MM.1S (cell line): ENCODE measurements at places on chromosomes 2 and 18.

- DNase-seq = no peak
These were observed 22.2 kb downstream of the BIN1 start for GRCh38 chr2:127084611-127085316.

GRCh38 chr2:64586883-64587481 lies 62.9 kb downstream of the AFTPH start:
- peak; percentile 73 for DNase-seq

GRCh38 chr2:239625971-239626734 lies 225.3 kb upstream of the HDAC4 start:
- no peak for DNase-seq

DNA sequence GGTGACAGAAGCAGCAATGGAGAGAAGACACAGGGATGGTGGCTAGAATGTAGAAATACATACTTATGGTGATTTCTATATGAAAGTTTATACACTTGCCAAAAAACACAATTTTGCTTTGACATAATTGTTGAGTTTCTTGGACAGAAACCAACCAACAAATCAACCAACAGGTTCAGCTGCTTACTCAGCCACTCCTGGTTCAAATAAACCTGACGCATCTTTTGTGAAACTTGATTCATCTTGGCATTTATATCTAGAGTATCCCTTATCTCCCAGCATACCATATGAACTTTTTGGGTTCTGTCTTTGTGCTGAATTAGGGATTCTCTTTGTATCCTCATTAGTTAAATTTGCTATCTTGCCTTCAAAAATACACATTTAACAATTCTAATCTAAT lies 54.1 kb upstream of the ERBB4 start:
- DNase-seq = no peak

DNA sequence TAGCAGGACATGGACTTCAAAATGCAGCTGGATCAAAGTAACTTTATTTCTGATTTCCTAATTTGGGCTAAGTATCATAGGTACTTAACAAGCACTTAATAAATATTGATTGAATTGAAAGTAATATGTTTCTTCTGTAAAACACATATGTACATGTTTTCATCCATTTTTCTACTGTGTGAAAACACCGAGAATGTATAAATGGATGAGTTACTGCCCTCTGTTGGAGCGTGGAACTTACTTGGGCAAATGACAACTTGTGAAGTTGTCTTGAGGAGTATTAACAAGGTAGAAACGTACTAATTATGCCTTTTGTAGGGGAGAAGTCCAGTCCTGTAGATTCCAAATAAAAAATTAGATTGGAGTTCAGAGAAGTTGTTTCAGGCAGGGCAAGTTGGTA lies 87.2 kb downstream of the PHLPP1 start:
- DNase-seq = no peak

DNA sequence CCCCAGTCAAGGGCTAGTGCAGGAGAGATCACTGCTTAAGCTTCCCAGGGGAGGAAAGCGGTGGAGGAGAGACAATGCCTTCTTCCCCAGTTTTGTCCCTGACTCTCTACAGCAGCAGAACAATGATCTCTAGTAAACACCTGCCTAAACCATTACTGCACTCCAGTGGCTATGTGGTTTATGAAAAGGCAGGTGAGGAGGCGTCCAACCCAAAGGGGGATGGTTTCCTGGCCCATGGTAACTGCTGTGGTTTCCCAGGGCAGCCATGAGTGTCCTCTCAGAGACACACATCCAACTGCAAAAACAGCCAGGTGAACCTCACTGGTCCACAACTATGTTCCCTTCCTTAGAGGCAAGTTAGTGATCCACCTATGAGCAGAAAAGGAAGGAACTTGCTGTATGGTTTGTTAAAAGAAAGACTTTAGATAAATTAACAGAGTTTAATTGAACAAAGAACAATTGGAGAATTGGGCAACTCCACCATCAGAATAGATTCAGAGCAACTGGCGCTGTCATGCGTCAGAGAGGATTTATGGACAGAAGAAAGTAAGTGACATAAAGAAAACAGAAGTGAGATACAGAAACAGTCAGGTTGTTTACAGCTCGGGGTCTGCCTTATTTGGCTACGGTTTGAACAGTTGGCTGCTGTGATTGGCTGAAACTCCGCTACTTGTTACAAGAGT lies 4.8 kb upstream of the TTC39C start:
- DNase-seq = peak; percentile 64

DNA sequence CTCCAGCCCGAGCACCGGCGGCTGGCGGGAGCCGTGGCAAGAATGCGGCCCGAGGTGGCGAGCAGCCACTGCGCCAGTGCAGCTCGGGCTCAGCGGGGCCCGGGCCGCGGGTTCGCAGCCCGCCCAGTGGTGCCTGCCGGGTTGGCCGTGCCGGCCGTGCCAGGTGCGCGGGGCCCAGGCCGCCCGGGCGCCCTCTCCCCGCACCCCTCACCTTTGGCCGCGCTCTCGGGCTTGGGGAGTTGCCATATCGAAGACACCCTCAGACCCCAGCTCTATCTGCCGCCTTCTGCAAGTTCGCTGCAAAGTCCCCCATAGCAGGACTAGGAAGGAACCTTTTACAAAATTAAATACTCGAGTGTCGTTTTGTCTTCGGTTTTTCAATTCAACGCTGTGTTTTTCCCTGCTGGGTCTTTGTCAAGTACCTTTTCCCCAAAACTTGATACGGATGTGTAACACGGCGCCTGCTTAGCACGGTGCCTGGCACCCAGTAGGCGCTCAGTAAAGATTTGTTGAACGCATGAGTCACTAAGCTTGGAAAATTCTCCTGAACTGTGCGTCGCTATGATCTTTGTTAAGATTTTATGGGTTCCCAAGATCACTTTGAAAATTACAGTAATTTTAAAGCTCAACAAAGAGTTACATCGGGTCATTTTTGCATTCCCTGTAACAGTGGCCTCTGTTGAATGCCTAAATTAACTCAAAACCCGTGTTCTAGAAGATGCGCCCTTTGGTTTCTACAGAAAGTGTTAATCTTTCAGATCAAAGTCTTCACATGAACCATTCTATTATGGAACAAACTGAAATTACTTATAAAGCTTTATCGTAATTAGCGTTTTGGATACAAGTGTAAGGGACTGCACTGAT lies 750 bp downstream of the STRADB start:
- peak; percentile 14 for DNase-seq

- no peak for DNase-seq
These were observed 24.4 kb downstream of the RPL37A start for GRCh38 chr2:216522892-216523502.

DNA sequence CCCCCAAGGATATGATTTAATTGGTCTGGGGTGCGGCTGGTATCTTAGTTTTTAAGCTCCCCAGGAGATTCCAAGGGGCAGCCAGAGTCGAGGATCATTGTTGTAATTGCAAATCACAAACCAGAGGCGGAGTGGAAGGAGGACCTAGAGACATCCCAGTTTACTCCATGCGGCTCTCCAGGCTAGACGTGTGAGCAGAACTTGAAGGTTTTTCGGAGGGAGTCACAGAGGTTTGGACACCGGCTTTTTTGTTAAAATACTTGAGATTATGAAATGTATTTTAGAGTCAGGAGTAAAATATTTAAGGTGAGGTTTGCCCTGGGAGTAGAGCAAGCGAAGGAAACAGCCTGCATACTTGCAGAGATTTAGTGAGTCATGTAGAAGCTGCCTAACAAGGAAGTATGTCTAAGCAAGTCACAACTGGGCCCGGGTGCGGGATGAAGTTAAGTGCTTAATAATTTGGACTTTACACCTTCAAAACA lies 39.5 kb downstream of the TGOLN2 start:
- DNase-seq = no peak

DNA sequence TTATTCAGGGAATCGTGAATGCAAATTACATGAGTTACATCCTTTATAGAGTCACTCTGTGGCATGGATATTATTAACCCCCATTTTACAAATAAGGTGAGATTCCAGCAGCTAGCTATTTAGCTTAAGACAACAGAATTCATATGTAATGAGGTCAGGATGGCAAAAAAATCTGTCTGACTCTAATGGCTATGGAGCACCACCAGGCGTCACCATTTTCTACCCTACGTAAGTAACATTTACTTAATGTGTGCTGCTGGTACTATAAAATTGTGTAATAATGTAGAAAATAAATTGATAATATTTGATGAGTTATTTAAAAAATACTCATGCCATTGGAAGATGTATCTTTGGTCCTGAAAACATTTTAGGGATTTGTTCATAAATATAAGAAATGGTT lies 2040.1 kb upstream of the LRRTM1 start:
- DNase-seq = no peak

DNA sequence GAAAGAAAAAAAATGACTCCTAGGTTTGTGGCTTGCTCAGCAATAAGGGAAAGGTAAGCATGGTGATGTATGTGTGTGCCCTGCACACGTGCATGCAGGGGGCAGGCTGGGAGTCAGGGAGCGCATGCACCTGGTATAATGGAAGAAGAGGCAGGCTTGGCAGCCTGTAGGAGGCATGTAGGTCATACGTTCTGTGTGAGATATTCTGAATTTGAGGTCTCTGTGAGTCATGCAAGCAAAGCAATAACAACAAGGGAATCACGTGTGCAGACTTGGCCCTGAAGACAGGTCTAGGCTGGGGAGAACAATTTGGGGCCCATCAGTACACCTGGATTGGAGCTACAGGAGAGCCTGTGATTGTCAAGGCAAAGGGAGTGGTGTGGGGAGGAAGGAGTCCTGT lies 94.5 kb upstream of the TTC39C start:
- DNase-seq = no peak

DNA sequence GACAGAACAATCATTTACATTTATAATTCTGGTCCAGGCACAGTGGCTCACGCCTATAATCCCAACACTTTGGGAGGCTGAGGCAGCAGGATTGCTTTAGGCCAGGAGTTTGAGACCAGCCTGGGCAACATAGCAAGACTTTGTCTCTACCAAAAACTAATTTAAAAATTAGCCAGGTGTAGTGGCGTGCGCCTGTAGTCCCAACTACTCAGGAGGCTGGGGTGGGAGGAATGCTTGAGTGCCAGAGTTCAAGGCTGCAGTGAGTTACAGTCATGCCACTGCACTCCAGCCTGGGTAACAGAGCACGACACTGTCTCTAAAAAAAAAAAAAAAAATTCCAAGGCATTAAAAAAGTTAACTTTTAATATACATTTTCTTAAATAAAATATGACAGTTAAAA lies 88.1 kb downstream of the PLEKHM3 start:
- DNase-seq = no peak

DNA sequence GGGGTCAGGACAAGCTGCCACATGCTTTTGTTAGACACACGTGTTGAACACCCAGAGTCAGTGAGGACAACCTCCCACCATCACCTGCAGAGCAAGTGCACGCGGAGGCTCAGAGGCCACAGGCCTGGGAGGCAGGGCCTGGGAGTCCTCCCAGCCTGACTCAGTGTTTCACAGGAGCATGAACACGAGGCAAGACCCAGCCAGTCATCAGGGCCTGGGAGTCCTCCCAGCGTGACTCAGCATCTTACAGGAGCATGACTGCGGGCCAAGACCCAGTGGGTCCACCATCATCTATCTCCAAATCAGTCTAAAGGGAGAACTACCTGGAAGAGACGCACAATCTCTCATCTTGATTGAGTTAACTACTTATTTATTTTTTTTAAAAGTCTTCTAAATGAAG lies 112.6 kb upstream of the PXDN start:
- no peak for DNase-seq

DNA sequence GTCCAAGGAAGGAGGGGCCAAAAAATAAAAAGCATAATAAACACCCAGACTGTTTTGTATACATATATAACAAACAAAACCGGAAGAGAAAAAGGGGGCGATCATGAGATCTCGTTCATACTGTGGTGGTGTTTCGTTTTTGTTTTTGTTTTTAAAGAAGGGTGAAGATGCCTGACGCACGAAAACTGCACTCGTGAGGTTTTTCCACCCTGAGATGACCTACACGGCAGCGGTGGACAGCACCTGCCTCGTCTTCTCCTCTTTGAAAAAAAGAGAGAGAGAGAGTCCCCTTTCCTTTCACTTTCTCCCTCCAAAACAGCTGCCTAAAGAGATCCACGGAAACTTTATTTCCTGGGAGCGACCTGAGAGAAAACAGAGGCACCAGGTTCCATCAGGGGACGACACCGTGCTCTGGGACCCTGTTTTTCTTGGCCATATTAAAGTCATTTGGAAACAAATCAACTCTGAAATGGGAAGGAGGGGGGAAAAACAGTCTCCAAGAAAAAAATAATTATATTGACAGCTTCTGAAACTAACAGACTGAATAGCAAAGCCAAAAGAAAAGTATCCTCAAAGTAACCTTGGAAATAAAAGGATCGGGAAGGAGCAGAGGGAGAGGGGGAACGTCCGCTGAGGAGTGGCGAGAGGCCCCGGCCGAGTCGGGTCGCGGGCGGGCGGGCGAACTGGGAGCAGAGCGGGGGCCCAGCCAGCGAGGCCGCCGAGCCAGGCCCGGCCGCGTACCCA lies 3.5 kb downstream of the POU3F3 start:
- DNase-seq = no peak

- peak; percentile 51 for DNase-seq
These were observed 4.2 kb upstream of the HOXD13 start for GRCh38 chr2:176088048-176088936.

DNA sequence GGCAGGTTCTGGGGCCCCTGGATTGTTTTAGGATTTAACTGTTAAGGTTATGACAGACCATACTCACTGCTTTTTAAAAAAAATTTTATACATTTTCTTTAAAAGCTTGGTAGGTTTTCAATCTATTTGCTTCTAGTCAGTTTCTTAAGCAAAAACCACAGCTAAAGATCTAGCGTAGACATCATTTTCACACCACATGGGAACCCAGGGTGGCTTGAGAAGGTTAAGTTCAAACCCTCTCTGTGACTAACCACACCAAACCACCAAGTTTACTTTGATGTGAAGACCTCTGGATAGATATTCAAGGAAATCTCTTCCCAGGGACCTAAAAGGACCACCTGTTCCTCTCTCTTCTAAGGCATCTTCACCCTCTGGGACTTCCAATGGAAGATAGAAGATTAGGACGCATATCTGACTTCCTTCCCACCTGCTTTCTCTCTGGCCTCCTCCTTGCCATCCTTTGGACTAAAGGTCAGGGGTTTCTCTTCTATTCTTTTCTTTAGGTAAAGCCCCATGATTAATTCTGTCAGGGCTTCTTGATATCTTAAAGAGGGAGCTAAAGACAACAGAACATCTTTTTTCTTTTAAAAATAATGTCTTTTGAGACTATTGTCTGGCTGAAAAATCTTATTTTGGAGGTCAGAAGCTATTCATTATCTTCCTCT lies 32.3 kb downstream of the FOSL2 start:
- DNase-seq = no peak

DNA sequence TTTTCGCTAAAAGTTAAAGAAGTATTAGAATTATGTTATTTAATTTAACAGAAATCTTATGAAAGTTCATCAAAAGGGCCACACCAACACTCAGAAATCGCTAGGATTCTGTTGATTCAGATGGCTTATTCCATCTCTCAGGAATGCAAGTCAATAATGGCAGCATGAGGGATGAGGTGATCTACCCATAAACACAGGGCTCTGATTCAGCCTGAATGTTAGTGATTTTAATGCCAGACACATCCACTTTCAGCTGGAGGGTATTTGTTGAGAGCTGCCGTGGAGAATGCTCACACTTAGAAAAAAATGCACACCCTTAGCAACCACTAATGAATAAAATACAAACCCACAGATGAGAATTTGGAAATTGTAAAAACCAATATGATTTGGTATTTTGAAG lies 173.3 kb upstream of the ERBB4 start:
- DNase-seq = no peak
